ENCODE measurements at places on chromosomes 3 and 15.

GRCh38 chr15:29133321-29133720 is 136.3 kb downstream of the NSMCE3 start:
- DNase-seq = no peak
- H3K4me1 ChIP-seq = peaks cover 15% of the 10 kb centered on the region
- H3K36me3 ChIP-seq = peaks cover 9% of the 10 kb centered on the region

DNA sequence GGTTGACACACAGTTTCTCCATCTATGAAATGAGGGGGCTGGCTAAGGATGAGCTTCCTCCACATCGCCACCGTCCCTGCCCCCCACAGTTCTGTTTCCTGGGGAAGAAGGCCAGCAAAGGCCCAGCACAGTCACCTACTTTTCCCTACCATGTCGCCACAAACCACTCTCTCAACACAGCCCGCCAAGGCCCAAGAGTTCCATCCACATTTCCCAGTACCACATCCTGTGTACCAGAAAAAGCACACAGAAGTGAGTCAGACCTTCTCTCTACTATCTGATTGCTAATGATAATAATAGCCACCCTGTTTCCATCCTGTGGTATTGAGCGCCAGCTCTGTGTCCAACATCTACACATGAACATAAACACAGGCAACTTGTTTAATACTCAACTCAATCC is 30.3 kb upstream of the C15orf39 start:
- H3K27ac ChIP-seq = no peak overlapping the region
- H3K4me1 ChIP-seq = no peaks in the 10 kb centered on the region
- H3K4me3 ChIP-seq = no peak overlapping the region
- H3K27me3 ChIP-seq = no peaks in the 10 kb centered on the region
- DNase-seq = no peak

GRCh38 chr15:69789648-69790393 is 307.9 kb downstream of the TLE3 start:
- no peak overlapping the region for H3K27ac ChIP-seq
- no peaks in the 10 kb centered on the region for H3K27me3 ChIP-seq
- no peaks in the 10 kb centered on the region for H3K36me3 ChIP-seq
- no peak for DNase-seq

- peaks cover 7% of the 10 kb centered on the region for H3K4me1 ChIP-seq
- no peak overlapping the region for H3K27ac ChIP-seq
- no peaks in the 10 kb centered on the region for H3K36me3 ChIP-seq
- H3K27me3 ChIP-seq = no peaks in the 10 kb centered on the region
- no peak overlapping the region for H3K4me3 ChIP-seq
- DNase-seq = no peak
These were observed 63.4 kb upstream of the SPATA12 start for GRCh38 chr3:56997041-56997440.
